ENCODE measurements at places on chromosomes 6 and 20. TPM values are rescaled to one million over a fixed set of nuclear protein-coding genes. Genes with fewer than 3 reads are reported as not detected.

Gene SAMD3
- not detected for total RNA-seq

Gene HSD17B8
- 28.3 TPM for total RNA-seq

Gene FUT9
- not detected for total RNA-seq

Gene CALHM4
- total RNA-seq: not detected

Gene RGS19
- 0.92 TPM for total RNA-seq

Gene C6orf15
- total RNA-seq: not detected

Gene LY6G5C
- not detected for total RNA-seq

Gene SH3BGRL2
- 9.6 TPM for total RNA-seq

Gene LRRN4
- total RNA-seq: not detected

Gene TAP1
- total RNA-seq: 23.0 TPM

Gene OOEP
- total RNA-seq: not detected

DNA sequence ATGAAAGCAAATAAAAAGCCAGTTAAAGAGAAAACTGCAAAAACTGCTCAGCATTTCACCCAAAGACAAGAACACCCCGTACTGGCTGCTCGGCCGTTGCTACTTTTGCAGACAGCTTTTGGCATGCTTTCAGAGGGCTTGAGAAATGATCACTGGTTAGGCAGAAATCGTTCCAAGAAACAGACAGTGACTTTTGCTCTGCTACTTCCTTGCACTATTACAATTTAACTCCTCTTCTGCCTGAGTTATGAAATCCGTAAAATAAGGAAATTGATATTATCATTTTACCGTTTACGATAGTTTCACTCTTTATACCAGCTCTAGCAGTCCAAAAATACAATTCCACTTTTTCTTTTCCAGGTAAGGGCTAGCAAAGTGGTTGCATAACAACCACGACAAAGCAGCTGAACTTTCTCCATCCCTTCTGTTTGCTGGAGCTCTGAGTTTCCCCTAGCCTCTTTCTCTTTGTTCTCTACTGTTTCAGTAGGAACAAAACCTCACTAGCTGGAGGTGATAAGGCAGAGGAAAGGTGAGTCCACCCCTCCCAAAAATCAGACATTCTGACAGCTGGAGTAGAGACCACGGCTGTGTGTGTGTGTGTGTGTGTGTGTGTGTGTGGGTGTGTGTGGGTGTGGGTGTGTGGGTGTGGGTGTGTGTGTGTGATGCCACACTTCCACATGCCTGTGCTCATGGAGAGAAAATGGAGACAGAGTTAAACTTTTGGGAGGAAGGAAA lies 191.8 kb upstream of the RREB1 start:
- DNase-seq: peak; percentile 84
- H3K36me3 ChIP-seq: no peaks in the 10 kb centered on the region
- peak overlapping the region; percentile 80 for H3K27ac ChIP-seq
- H3K27me3 ChIP-seq: no peaks in the 10 kb centered on the region

GRCh38 chr20:59309218-59309617 lies 8.8 kb downstream of the EDN3 start:
- no peaks in the 10 kb centered on the region for H3K4me1 ChIP-seq
- H3K27ac ChIP-seq: no peak overlapping the region
- H3K27me3 ChIP-seq: no peaks in the 10 kb centered on the region
- no peaks in the 10 kb centered on the region for H3K36me3 ChIP-seq
- H3K4me3 ChIP-seq: no peak overlapping the region

- no peak overlapping the region for H3K27ac ChIP-seq
- no peaks in the 10 kb centered on the region for H3K27me3 ChIP-seq
- no peaks in the 10 kb centered on the region for H3K36me3 ChIP-seq
- H3K4me3 ChIP-seq: no peak overlapping the region
- peaks cover 9% of the 10 kb centered on the region for H3K4me1 ChIP-seq
- DNase-seq: no peak
Observed at GRCh38 chr6:17233531-17233930, 47.6 kb upstream of the RBM24 start.

DNA sequence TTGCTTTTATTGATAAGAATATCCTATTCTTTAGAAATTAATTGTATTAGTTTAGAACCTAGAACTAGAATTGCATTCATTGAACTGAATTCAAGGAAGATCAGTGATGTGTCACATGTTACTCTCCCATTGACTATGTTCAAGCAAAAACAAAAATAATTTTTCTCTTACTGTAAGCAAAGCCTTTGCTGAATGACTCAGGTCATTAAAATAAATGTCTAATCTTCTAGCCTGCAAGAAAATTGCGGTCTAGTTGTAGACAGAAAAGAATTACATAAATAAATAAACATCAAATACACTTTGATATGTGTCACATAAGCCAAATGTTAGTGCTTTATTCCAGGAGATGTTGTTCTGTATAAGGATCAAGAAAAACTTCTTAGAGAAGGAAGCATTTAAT lies 387.9 kb downstream of the ADGRB3 start:
- no peaks in the 10 kb centered on the region for H3K4me1 ChIP-seq
- no peaks in the 10 kb centered on the region for H3K36me3 ChIP-seq
- no peaks in the 10 kb centered on the region for H3K27me3 ChIP-seq
- no peak overlapping the region for H3K4me3 ChIP-seq

DNA sequence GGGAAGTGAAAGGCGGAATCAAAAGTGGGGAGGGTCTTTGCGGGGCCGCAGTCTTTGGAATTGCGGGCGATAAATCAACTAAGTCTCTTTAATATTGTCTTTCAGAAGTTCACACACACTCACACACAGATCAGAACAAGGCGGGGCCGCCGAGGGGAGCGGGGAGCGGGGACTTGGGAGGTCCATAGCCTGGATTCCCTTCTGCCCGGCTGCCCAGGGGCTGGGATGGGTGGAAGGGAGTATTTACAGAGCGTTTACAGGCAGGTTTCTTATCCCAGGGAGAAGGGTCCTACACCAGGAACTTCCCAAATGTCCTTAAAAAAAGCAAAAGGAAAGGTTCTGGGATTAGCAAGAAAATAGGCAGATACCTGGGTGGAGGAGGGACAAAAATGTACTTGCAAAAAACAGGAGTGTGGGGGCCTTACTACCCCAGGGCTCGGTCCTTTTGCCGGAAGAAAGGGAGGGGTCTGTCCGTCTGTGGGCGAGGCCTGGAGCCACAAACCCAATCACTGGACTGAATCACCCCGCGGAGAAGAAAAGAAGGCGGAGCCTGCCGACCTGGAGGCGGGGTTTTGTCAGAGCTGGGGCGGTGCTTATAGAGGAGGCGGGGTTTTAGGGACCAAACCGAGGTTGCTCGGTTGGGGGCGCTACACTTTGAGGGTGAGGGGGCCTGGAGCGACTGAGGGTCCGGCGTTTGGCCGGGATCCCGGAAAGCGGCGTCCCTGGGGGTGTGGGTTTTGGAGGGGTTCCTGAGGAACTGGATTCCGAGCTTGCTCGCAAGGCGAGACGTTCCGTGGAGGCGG lies 3.2 kb downstream of the PRRT1 start:
- peaks cover 14% of the 10 kb centered on the region for H3K4me1 ChIP-seq
- no peaks in the 10 kb centered on the region for H3K36me3 ChIP-seq
- H3K27ac ChIP-seq: no peak overlapping the region
- peak overlapping the region; percentile 24 for H3K4me3 ChIP-seq
- peaks cover 18% of the 10 kb centered on the region for H3K27me3 ChIP-seq

DNA sequence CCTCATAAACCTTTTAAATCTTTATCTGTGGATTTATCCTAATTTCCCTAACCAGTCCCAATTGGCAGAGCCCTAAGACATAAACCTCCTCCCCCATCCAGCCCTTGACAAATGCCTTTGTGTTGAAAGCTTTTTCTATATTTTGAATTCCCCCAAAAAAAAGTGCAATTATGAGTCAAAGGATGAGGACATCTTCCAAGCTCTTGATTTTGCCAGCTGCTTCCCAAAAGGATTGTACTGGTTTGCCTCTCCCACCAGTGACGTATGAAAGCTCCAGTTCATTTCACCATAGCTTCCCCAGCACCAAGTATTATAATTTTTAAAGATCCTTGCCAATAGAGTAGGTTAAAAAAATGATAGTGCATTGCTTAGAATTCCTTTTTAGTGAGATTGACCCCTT lies 38.9 kb downstream of the SIRPA start:
- H3K36me3 ChIP-seq: no peaks in the 10 kb centered on the region
- H3K27ac ChIP-seq: peak overlapping the region; percentile 55
- peaks cover 26% of the 10 kb centered on the region for H3K4me1 ChIP-seq
- no peaks in the 10 kb centered on the region for H3K27me3 ChIP-seq
- DNase-seq: no peak
- no peak overlapping the region for H3K4me3 ChIP-seq

DNA sequence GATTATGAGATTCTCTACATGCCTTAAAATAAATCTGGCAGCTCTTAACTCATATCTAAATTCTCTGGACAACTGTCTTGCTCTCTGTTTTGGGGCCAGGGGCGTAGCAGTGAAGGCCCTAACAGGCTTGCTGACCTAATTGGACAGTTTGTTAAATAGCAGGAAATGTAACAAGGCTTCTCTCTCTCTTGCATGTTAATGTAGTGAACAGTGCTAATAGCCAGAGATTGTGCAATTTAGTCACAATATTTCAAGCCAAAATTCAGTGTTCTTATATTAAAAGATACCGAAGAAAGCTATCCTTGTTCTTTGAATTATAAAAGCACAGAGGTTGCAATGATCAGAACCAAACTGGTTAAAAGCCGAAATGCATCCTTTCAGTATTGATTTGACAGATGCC lies 3.0 kb downstream of the PPP1R3D start:
- H3K4me3 ChIP-seq: peak overlapping the region; percentile 30
- H3K27me3 ChIP-seq: no peaks in the 10 kb centered on the region
- no peaks in the 10 kb centered on the region for H3K36me3 ChIP-seq
- no peak for DNase-seq

DNA sequence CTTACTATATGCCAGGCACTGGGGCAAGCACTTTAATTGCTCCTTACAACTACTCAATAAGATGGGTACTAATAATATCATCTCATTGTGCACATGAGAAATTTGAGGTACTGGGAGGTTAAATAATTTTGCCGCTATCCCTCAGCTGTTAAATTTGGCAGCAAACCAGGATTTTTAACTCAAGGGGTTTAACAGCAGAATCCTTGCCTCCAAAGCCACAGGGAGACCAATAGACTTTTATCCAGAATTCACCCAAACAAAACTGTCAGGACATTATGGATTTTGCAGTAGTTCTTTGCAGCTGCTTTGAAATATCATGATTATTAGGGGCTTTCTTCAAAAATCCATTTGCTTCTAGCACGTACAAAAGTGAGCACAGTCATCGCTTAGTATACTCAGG lies 136.2 kb downstream of the RPS12 start:
- H3K36me3 ChIP-seq: no peaks in the 10 kb centered on the region
- DNase-seq: no peak
- no peaks in the 10 kb centered on the region for H3K4me1 ChIP-seq
- H3K27ac ChIP-seq: no peak overlapping the region

DNA sequence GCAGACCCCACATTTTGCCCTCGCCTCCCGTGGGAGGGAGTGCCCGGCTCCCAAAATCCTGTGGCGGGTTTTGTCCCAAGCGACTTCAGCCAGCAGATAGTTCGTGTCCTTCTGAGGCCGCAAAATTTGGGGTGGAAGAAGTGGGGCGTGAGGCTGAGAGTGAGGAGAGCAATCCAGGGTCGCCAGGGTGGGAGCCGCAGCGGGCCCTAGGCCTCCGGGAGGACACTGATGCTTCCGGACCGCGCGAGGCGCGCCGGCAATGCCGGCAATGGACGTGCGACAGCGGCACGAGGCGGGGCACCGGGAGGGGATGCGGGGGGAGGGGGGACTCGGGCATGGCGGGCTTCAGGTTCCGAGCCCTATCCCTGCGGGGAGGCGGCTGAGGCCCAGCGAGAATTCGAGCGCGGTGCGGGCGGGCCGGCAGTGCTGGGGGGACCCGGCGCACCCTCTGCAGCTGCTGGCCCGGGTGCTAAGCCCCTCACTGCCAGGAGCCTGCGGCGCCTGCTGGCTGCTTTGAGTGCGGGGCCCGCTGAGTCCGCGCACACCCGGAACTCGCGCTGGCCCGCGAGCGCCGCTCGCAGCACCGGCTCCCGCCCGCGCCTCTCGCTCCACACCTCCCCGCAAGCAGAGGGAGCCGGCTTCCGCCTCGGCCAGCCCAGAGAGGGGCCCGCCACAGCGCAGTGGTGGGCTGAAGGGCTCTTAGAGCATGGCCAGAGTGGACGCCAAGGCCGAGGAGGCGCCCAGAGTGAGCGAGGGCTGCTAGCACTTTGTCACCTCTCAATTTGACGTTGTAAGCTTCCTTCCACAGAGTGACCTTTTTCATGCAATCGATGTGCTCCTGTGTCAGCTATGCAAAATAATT lies 143.8 kb downstream of the LPA start:
- no peaks in the 10 kb centered on the region for H3K4me1 ChIP-seq

- no peaks in the 10 kb centered on the region for H3K36me3 ChIP-seq
- H3K27ac ChIP-seq: no peak overlapping the region
- H3K4me3 ChIP-seq: no peak overlapping the region
- no peaks in the 10 kb centered on the region for H3K27me3 ChIP-seq
Observed at GRCh38 chr6:39251406-39251805, 22.1 kb upstream of the KCNK5 start.

DNA sequence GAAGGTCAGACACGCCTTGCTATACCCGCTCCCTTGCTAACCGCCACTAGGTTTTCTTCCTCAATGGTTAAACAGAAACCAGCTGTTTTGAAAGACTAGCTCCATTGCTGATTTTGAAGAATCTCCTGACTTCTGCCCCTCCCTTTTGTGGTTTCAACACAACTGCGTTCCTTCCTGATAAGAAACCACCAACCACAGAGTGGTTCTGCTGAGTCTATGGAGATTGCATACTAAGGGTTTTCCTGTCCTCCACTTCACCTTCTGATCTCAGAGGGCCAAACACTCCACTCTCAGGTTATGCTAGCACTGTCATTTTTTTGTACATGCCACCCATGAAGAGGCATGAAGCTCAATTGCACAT lies 207.9 kb downstream of the MYLK4 start:
- no peaks in the 10 kb centered on the region for H3K4me1 ChIP-seq
- H3K4me3 ChIP-seq: no peak overlapping the region
- no peaks in the 10 kb centered on the region for H3K27me3 ChIP-seq

Measured in gastrocnemius medialis (tissue), 4 donors.